ENCODE measurements at places on chromosomes 1 and 21.

GRCh38 chr21:45841033-45841432, 140.5 kb upstream of the COL6A1 start:
- no peak for DNase-seq

DNA sequence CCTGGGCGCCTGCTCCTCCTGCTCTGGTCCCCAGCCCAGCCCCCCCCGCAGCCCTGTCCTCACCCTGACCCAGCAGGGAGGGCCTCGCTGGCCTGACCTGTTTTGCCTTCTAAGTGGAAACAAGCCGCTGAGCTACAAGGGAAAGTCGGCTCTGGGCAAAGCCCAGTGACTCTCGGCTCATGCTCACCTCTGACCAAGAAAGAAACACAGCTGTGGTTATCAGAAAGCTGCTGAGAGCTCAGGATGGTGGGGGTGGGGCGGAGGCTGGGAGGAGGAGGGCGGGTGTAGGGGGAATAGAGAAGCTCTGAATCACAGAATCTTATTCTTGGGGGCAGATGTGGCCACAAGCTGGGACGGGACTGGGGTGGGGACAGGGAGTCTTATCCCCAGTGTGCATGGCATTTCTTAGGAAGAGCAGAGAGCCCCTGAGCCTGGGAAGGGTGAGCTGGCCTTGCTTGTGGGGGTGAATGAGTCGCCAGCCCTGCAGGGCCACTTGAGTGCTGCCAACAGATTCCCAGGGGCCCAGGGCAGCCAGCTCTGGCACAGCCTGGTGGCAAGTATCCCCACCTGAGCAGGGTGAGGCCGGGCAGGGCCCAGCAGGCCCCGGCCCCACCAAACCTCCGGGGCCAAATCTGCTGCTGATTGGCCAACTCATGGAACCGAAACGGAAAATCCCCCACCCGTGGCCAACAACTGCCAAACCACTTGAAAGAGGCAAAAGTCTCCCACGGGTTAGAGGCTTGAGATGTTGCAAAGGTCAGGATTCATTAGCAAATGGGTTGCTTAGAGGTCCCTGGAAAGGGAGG, 120.6 kb downstream of the SPSB1 start:
- DNase-seq = no peak

GRCh38 chr1:208450958-208451357, 206.8 kb upstream of the PLXNA2 start:
- no peak for DNase-seq

DNA sequence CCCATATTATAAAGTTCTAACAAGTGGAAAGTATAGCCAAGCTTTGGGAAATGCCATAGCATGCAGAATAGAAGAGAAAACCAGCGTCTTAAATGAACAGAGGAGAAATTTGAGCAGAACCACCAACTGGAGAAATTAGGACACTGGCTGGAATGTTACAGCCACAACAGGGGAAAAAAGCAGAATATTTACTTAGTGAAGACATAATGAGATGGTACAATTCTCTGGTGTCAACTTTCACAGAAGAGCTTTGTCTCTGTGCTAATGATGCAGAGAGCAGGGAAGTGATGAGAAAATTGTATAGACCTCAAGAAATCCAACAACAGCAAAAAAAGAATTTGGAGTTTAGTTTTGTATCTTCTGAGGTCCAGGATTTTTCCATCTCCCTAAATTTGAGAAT, 249.7 kb downstream of the KIF26B start:
- DNase-seq = no peak

- DNase-seq = peak; percentile 22
Observed at GRCh38 chr1:64891448-64891825, 74.9 kb downstream of the JAK1 start.

DNA sequence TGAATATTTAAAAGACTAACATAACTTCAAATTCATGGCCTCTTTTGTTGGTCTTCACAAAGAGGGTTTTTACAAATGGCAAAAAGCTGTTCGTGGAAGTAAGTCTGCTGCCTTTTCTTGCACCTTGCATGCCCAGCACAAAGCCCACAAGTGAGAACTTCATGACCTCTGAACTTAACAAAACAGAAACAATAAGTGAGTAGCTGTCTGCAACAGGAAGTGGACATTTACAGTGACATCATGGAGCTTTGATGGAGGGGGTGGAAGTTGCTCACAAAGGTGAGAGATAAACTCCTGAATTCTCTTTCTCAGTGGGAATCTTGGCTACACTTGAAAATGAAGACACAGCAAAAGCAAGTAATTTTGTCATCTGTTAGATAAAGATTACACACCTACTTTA, 303.3 kb upstream of the DEPDC1 start:
- no peak for DNase-seq

DNA sequence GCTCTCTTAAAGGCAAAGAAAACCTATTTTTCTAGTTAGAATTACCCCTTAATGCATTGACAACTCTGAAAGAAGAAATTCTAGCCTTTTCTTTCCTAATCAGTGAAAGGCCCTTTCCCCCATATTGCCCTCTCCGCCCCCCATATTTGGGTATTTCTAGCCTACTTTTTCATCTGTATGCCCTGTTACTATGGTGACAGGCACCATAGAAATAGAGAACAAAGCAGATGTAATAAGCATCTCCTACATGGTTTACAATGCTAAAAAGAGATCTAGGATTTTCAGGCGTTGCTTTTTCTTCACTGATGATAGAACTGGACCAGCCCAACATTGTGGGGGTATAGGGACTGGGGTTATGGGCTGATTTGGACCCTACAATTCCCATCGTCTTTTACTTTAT, 14.5 kb downstream of the LRRC8B start:
- no peak for DNase-seq

All from G401 (cell line).